Fibroblast of upper back skin (primary cell): ENCODE measurements at places on chromosomes 1 and 21.

DNA sequence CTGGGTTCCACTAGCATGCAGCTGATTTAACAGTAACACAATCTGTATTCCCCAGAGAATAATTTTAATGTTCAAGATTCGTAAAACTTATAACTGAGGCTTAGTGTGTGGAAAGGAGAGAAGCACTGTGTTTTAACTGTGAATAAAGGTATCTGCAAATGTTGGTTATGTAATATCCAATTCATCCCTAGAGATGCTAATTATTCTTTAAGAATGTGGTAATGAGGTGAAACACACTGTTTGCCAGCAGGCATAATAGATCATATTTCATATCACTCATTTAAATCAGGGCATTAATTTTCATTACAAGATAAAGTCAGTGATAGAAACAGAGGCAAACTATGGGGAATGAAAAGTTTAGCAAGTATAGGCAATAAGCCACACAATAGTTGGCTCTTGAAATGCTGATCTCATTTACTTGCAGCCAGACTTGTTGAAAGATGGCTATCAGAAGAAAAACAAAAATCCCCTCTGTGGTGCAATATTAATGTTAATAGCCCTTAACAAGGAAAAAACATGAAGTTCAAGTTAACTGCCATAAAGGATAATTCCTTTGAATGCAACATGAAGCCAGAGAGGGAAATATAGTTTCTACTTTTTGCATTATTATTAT, 33.4 kb downstream of the HMCN1 start:
- no peak for DNase-seq

- DNase-seq: peak; percentile 96
These were observed 179.3 kb downstream of the ETS2 start for GRCh38 chr21:38984982-38985567.

- DNase-seq: peak; percentile 82
These were observed 534.6 kb downstream of the SMYD3 start for GRCh38 chr1:245972476-245972875.

GRCh38 chr1:246383791-246384190, 123.3 kb downstream of the SMYD3 start:
- DNase-seq: no peak

- peak; percentile 50 for DNase-seq
These were observed 26.5 kb upstream of the VAV3 start for GRCh38 chr1:107991371-107992066.

- peak; percentile 11 for DNase-seq
These were observed 82.1 kb downstream of the GFI1 start for GRCh38 chr1:92404661-92405060.

DNA sequence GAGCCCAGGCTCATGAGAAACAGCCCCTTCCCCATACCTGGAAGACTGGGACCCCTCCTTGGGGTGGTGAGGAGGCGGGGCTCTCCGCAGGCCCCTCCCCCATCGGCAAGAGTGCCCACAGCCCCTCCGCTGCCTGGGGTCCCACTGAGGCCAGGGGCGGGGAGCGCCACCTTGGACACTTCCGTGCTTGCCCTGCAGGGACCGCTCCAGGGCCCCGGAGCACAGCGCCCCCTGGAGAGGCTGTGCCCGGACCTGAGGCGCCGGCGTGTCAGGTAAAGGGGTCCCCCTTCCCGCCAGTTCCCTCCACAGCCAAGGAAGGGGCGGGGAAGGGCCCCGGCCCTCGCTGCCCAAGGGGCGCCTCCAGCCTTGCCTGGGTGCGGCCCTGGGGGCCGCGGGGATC, 21.5 kb downstream of the INAVA start:
- DNase-seq: no peak

GRCh38 chr1:11150326-11150725, 38.8 kb upstream of the ANGPTL7 start:
- peak; percentile 19 for DNase-seq

- no peak for DNase-seq
These were observed 311.8 kb downstream of the SIPA1L2 start for GRCh38 chr1:232318143-232318542.
